Fibroblast of skin of left quadriceps (primary cell): ENCODE measurements at places on chromosomes 5 and 9.

- DNase-seq, result no peak
Measured at GRCh38 chr9:77374266-77374665, 196.9 kb downstream of the VPS13A start.

DNA sequence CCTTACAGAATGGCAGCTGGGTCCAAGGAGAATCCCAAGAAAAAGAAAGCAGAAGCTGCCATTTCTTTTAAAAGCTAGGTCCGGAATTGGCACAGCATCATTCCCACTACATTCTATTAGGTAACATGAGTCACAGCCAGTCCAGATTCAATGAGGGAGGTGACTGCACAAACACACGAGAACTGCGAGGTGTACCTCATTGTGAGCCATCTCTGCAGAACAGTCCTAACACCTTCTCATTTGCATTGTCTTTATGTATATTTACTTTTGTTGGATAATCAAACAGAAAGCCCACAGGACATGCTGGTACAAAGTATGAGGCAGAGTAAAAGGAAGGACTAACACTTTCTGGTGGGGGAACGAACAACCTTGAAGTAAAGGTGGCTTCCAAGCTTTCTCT is 14.6 kb upstream of the HABP4 start:
- DNase-seq, result no peak

DNA sequence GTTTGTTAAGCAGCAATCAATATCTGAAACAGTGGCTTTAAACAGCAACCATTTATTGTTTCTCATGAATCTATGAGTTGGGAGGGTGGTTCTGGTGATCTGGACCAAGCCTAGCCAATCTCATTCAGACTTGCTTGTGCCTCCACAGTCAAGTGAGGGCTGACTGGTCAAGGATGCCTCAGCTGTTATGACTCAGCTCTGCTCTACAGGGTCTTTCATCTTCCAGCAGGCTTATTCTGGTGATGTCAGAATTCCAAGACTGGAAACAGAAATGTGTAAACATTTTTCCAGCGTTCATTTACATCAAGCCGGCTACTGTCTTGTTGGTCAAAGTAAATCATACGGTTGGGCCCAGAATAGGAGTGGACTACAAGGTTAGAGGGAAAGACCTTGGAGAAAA is 2.5 kb upstream of the PIP5K1B start:
- no peak for DNase-seq

GRCh38 chr5:139745800-139746690 is 49.6 kb upstream of the PSD2 start:
- peak; percentile 68 for DNase-seq

- no peak for DNase-seq
Measured at GRCh38 chr5:158409507-158409906, 550.6 kb upstream of the CLINT1 start.

DNA sequence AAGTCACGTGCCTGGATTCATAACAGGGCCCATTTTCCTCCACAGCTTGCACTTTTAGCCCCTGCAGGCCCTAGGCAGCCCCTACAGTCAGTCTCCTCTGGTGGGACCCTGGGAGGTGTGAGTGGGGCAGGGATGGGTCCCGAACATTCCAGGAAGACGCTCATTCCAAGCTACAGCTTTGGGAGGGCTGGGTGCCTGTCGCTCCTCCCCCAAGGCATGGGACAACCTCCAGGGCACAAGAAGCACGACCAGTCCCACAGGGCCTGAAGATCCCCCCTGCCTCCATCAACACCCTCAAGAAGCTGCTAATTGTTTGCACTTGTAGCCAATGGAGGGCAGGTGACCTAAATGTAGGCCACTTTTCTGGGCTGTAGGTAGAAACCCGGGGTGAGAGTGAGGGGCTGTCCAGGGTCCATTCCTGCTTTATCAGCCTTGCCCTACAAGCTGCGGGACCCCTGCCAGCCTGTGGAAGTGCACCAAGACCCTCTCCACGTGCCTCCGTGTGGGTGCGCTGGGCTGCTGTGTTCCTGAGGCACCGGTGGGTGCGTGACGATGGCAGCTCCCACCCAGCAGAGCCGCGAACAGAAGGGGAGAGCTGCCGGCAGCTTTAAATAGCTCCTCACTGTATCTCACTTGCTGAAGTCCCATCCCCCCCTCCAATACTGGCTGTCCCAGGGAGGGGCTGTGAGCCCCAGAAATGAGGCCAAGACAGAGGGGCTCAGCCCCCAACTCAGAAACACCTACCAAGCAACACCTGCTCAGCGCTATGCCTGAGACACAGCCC is 91.9 kb upstream of the ARAP3 start:
- DNase-seq, result no peak

- peak; percentile 8 for DNase-seq
Measured at GRCh38 chr5:113612060-113612496, 98.6 kb downstream of the YTHDC2 start.

DNA sequence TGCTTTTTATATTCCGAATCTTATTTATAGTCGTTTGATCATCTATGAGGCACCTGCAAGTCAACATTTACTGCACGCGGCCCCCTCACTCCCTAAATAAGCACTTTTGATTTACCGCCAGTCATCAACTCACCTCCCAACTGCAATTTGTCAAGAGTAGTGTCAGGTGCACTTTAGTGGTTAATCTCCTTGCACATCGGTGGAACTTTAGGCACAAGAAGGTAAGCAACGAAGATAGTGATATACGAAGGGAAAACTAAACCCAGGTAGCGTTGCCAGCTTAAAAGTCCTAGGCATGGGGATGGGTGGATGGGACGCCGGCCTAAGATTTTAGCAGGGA is 513 bp upstream of the RNF180 start:
- DNase-seq, result no peak

DNA sequence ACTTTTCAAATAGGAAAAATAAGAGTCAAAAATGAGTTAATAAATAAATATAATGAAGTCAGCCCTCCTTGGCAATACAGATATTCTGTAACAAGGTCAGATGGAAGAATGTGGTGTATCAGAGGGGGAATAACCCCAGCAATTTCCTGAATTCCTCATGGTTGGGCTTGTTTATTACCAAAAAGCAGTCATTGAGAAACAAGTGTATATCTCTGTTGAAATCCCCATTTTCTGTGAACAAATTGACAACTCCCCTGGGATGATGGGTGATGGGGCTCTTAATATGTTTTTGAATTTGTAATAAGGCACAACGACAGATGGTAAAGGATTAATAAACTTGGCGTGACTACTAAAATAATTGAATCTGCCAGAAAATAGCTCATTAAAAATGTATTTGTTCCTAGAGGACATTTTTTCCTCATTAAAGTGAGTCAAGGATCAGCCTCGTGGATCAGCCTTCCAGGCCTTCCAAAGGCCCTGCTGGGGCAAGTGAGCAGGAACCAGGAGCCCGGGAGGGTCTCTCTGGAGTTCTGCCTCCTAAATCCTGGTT is 34.2 kb downstream of the THBS4 start:
- no peak for DNase-seq

- DNase-seq, result no peak
Measured at GRCh38 chr9:73162987-73163768, 11.5 kb downstream of the ANXA1 start.

- DNase-seq, result no peak
Measured at GRCh38 chr5:179680014-179680779, 637 bp downstream of the CBY3 start.

DNA sequence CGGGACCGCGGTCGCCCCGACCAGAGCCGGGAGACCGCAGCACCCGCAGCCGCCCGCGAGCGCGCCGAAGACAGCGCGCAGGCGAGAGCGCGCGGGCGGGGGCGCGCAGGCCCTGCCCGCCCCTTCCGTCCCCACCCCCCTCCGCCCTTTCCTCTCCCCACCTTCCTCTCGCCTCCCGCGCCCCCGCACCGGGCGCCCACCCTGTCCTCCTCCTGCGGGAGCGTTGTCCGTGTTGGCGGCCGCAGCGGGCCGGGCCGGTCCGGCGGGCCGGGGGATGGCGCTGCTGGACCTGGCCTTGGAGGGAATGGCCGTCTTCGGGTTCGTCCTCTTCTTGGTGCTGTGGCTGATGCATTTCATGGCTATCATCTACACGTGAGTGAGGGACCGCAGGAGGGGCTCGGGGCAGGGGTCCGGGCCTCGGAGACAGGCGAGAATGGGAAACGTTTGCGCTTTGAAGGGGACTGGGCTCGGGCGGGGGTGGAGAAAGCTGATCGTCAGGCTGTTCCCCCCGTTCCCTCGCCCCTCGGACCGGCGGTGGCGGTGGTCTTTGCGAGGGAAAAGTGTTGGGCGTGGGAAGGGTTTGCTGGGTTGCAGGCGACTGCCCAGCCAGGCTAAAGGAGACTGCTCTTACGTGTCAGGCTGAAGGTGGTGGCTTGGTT is 457 bp downstream of the UGCG start:
- DNase-seq, result no peak

- no peak for DNase-seq
Measured at GRCh38 chr9:98686961-98687855, 21.5 kb downstream of the GABBR2 start.

DNA sequence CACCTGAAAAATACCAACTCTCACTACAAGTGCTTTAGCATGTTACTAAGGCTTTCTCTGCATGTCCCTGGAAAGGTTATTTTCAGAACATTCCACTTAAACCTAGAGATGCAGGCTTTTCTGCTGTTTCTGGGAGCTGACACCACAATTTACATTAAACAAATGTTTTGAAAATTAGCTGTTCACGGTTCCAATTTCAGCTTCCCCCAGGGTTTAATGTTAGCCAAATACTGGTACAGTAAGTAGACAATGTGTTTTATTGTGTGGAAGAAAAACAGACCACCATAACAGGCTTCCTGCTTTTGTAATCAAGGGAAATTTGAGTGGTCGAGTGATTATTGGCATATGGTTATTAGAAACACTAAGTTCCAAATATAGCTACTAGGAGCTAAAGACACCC is 32.0 kb downstream of the MACROH2A1 start:
- peak; percentile 32 for DNase-seq

- peak; percentile 36 for DNase-seq
Measured at GRCh38 chr5:179550511-179551342, at the start of gene RUFY1. Gene RUFY1 (plus strand): TSS chr5:179550554. CDS start chr5:179550570, 16 bp downstream.

- peak; percentile 67 for DNase-seq
Measured at GRCh38 chr5:89253666-89254352, 370.8 kb upstream of the MEF2C start.

- no peak for DNase-seq
Measured at GRCh38 chr5:108798513-108799265, 51.0 kb downstream of the FER start.

DNA sequence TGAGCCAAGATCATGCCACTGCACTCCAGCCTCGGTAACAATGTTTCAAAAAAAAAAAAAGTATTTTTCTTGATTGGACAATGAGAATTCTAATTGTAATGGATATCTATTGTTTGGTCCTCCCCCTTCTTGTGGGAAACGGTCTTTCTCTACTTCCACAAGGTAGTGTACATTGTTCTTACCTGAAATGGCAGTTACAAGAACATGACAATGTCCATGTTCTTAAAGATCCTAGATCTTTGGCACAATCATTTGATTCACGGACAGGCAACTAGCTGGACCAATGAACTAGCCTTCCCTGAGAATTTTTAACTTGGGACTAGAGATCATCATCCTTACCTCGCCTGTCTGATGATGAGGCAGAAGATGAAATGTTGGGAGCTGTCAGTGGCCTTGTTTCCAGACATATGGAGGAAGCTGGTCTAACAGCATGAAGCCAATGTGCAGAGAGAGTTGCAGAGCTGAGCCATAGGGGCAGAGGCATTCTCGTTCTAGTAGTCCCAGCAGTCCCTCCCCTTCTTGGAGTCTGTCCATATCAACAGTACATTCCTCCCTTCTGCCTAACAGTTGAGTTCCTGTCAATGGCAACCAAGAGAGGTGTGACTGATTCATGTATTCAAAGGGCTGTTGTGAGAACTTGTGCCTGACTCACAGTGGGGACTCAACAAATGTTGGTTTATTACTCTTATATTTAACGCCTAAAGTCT is 2.1 kb upstream of the MARCHF6 start:
- peak; percentile 41 for DNase-seq

DNA sequence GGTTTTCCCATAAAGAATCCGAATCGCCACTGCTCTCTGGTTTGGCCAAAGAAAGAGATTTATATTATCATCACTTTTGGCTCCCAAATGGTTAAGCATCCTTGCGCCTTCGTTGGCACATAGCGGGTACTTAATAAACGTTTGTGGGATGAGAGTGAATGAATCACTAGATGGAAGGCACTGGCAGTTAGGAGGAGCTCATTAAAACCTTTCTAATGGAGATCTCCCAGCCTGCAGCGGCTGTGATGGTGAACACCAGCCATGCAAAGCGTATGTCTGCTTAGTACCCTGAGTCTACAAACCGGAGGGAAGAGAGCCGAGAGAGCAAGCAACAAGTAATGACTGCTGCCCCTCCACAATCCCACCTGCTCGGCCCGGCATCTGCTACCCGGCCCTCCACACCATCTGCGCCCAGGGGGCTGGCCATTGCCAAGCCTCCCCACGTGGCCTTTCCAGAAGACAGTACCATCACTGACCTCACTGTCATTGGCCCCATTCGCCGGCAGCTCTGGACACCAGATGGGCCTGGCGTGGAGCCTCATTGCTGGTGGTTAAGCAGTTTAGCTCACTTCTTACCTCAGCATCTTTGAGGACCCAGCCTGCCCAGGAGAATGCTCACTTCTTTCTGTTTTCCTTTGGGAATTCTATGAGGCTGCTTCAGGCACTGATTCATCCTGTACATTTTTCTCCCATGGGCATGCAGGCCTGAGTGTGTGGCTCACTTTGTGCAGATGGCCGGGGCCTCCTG is 39.3 kb upstream of the ANKRD33B start:
- peak; percentile 90 for DNase-seq

GRCh38 chr9:93065135-93065720 is 6.7 kb downstream of the SUSD3 start:
- no peak for DNase-seq

DNA sequence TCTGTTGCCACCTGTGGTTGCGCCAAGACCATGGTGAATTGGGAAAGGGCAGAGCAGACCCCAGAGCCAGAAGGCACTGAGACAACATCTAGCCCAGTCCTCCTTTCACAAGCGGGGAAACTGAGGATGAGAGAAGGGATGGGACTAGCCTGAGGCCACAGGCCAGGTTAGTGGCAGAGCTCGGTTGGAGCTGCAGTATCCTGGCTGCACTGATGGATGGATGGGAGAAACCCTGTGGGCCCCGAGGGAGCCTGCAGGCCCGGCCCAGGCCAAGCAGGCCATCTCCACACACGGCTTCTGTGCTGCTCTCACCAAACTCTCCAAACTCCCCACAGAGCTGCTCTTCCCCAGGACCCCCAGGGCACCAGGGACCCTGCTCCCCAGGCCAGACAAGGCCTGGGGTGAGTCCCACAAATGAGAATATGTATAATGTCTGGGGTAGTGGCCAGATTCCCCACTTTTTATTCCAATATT is 60.2 kb downstream of the TSTD2 start:
- DNase-seq, result no peak

DNA sequence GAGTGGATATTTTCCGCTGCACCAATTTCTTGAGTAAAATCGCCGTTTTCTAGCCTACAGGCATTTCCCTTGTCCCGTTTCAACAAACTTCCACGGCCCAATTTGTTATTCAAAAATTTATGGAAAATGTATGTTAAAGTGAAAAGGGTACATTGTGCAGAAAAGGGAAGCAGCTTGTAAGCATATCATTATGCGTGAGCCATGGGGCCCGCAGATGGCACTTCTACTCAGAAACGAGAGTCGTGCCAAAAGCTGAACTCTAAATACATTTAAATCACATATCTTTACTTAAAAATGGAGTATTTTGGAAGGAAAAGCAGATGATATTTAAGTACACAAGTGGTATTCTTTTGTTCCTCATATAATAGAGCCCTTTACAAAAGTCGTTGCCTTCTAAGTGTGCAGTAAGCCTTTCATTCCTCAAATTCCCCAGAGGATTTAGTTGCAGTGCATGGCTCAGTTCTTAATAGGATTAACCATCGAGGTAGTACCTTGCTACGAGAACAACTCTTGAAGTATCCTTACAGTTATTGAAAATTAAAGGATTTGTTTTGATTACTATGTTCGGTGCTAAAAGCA is 1227.2 kb upstream of the WWC1 start:
- no peak for DNase-seq

- no peak for DNase-seq
Measured at GRCh38 chr9:95991326-95991725, 115.8 kb downstream of the ERCC6L2 start.
